Inflammatory macrophage treated with lipopolysaccharide for 4 hours (primary cell): ENCODE measurements at places on chromosomes 7 and 10.

DNA sequence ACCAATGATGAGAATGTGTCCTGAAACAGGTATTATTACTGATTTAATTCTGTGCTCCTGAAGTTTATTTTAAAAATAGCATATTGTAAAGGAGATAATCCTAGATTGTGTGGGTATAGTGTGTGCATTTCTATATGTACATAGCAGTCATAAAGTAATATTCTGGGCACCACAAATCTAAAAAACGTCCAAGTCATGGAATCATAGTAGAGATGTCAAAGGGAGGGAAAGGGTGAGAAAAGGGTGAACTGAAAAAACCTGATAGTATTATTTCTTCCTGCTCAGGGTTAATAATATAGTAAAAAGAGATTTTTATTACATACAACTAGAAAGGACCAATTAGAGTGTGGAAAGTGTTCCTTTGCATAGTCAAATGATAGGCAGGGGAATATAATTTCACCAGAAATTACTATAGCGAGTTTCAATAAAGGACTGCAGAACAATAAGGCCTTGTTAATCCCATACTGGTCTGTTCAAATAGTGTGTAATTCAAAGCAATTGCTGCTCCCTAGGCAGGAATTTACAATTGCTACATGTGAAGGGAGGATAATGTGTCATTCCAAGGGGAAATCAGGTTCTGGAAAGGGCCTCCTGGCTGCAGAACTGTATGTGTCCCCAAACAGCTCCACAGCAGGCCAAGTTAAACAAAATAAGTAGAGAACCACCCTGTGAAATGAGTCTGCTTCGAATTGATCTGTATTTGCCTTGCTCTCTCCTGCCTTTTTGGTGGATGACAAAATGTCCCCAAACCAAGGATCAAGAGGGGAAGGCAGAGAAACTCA lies 42.5 kb upstream of the KMT2E start:
- no peak for DNase-seq

GRCh38 chr10:60114765-60115586 lies 208.6 kb upstream of the CCDC6 start:
- DNase-seq = peak; percentile 25

DNA sequence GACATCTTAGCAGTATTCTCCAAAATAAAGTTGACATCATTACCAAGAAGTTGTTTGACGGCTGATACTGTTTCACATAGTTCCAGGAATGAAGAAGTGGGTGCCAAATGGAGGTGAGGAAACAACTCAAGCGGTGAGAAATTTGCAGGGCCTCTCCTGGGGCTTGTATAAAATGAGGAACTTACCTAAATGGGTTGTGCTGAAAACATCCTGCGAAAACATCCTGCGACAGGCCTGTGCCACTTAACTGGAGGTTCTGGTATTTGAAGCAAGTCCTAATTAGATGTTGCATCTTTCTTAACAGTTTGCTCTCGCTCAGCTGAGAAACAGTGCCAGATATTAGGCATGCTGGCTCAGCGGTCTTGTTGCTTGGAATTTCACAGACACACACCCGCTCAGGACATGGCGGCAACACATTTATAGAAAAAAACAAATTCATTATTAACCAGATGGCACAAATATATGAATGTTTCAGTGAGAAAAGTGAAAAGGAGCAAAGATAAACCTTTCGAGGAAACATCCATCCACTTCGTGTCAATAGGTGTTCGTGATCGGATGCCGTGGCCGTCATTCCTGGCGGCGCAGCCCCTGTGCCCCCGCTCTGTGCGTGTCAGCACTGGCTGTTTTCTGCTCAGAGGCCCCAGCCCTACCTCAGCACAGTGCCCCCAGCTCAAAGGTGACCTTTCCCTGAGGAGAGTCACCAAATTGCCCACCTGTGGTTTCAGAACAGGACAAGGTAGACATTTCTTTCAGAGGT lies 48.1 kb downstream of the CDC123 start:
- DNase-seq = peak; percentile 68

DNA sequence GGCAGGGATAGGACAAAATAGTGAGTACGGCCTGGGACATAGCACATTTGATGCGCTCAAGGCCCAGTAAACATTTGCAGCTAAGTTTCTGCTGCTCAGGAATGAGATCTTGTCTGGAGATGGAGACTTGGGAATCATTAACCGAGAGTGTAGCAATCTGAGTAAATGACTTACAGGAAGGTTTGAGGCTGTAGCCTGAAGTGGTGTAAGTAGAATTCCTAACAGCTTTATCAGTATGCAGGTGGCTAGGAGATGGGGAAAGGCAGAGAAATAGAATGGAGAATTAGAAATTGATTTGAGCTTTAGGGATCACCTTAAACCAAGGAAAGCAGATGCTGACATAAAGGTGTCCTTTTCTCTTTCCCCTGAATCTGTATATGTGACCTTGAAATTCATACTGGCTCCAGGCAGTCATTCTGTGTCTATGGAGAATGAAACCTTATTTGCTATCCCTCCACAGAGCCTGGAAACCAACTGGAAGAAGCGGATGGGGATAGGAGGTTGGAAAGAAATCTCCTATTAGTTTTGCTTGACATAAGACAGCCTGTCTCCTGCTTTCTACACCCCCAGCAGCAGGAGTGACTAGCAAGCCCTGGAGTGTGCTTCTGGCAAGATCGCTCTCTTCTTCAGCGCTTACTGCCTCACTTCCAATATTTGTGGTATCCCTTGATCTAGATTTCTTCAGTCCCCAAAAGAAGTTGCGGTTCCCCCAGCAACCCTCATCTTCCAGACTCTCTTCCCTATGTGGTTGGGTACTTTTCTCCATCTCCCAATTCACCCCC lies 6.4 kb upstream of the PON2 start:
- no peak for DNase-seq

GRCh38 chr7:47535035-47535703 lies 46.7 kb downstream of the TNS3 start:
- no peak for DNase-seq

- no peak for DNase-seq
Observed at GRCh38 chr7:2814186-2814945, 29.7 kb downstream of the GNA12 start.

- no peak for DNase-seq
Observed at GRCh38 chr7:137446025-137446424, 102.5 kb upstream of the PTN start.

GRCh38 chr10:78905015-78905956 lies 163.5 kb upstream of the ZMIZ1 start:
- no peak for DNase-seq

GRCh38 chr10:13365243-13365642 lies 17.1 kb upstream of the SEPHS1 start:
- no peak for DNase-seq

DNA sequence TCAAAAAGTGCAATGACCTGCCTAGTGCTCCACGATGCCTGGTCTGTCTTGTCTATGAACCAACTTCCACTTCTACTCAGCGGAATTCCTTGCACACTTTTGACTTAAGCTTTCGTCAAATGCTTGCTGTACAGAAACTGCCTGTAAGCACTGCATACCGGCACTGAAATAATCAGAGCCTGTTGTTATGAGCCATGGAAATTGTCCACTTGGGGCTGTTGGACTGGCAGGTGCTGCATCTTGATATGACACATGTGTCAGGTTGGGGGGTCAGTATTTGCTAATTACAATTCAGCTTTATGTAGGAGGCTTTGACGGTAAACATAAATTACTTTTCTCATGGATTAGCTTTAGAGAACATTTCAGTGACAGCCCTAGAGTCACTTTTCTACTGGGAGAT lies 32.0 kb upstream of the KLF6 start:
- DNase-seq = no peak

- no peak for DNase-seq
Observed at GRCh38 chr7:15368653-15369052, 193.2 kb downstream of the AGMO start.

- DNase-seq = no peak
Observed at GRCh38 chr7:30649717-30650420, 32.4 kb downstream of the CRHR2 start.

DNA sequence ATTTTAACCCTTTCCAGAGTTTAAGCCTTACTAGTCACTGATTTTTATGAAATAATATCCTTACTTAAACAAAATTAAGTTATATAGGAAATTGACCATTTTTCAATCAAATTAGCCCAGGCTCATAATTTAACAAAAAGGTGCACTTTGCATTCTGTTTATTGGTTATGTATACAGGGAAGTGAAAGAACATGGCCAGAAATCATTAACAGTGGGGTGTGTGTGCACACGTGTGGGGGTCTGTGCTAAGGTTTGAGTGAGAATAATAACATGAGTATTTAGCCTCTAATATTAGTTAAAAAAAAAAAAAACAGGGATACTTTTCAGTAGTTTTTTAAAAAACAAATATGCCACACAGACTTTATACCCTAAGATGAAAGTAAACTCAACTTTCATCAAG lies 510.5 kb upstream of the PFKP start:
- DNase-seq = no peak

DNA sequence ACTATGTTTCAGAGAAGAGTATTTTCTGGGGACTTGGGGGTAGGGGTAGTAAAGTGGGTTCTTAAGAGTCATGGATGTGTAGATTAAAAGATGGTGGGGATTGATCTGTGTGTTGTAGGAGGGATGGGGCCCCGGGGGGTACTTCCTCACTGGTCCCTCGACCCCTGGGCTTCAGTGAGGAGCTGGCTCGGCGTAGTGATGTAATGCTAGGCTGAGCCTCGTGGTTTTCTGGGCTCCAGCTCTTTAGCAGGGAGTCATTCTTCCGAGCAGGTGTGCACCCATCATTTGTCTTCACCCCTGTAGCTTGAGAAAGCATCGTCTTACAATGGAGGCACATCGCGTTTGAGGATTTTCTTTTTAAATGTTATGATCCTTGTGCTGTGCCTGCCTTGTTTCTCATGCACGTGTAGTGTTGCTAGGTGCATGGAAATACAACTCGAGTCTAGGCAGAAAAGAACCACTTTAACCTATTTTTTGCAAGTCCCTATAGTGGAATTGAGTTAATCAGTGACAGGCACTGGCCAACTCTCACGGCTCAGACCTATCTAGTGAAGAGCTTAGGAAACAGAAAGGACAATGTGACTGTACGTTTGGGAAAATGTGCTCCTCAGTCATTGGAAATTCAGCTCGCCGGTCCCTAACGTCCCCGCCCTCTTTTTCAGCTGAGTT lies 106.1 kb upstream of the BTBD16 start:
- DNase-seq = no peak

DNA sequence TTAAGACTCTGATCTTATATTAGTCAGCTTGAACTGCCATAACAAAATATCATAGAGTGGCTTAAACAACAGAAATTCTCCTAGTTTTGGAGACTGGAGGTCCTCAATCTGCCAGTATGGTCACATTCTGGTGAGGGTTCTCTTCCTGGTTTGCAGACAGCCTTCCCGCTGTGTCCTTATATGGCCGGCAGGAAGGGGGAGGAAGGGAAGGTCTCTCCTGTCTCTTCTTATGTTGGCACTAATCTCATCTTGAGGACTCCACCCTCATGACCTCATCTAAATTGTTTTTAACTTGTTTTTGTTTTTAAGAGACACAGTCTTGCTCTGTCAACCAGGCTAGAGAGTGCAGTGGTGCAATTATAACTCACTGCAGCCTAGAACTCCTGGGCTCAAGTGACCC lies 53.1 kb downstream of the VPS41 start:
- DNase-seq = no peak

- DNase-seq = no peak
Observed at GRCh38 chr10:66144016-66144415, 781.8 kb upstream of the LRRTM3 start.

- no peak for DNase-seq
Observed at GRCh38 chr7:23334482-23335056, 35.4 kb downstream of the MALSU1 start.

GRCh38 chr7:47088329-47089067 lies 493.4 kb downstream of the TNS3 start:
- DNase-seq = peak; percentile 18

DNA sequence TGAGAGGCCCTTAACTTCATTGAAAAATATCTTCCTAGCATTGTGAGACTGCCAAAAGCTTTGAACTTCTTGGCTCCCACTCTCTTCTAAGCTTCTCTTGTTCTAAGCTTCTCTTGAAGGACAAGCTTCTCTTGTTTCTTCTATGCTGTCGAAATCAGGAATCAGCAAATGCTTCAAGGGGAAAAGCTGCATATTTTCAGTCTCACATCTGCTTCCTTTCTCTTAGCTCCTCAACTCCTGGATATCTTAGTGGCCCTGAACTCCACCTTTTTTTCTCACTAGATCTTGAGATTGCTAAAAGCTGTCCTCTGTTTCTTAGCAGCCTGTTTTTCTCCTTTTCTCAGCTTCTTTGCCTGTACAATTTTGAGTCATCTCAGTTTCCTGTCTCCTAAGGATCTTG lies 73.0 kb downstream of the NEUROD6 start:
- no peak for DNase-seq

DNA sequence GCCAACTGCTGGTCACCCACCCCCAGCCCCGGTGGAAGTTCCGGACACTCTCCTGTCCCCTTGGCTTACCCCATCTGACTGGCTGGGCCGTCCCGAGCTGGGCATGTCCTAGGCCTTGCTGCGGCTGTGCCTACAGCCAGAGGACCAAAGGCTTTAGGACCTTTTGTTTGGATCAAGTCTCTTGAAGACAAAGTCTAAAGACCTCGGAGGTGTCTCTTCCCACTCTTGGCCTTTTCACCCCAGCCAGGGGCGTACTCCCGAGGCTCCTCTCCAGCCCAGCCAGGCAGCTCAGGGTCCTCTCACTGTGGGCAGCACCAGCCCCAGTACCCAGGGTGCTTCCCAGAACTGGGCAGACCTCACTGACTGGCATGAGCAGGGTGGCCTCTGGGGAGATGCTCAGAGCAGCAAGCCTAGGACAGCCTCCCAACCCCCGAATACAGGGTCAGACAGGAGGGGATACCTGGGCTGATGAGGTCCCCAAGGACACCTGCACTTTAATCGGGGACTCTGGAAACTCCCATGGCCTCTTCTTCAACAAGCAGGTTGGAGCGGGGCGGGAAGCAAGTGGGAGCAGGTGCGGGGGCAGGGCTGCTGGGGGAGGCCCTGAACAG lies 2.7 kb upstream of the PWWP2B start:
- no peak for DNase-seq

DNA sequence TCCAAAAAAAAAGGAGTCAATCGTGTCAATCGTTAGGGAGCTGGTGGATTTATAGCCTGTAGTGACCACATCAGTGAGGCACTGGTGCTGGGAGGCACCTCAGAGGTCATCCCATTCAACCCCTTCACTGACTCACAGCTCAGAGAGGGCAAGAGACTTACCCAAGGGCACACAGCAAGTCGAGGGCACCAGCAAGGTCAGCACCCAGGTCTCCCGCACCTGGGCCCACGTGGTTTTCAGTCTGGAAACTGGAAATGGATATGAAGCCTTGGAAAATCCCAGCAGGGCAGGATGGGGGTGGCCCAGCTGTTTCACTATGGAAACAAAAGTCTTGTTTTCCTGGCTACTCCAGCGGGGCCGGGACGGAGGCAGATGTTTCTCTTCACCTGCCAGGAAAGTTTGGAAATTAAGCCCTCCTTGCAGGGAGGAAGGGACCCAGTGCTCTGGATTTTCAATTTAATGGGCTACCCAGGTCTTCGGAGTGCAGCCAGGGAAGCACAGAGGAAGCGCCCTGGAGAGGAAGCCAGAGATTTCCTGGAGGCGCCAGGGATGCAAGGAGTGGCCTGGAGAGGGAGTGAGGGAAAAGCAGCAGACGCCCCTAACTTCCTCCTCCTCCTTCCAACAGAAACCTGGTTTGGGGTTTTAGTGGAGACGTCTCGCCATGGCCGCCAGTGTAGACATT lies 157.2 kb upstream of the TNRC18 start:
- no peak for DNase-seq
